ENCODE measurements at places on chromosomes 5 and 9. TPM values are rescaled to one million over a fixed set of nuclear protein-coding genes. Genes with fewer than 3 reads are reported as not detected.

- H3K36me3 ChIP-seq, result peaks cover 2% of the 10 kb centered on the region
- no peak overlapping the region for H3K4me3 ChIP-seq
- no peak for DNase-seq
- no peaks in the 10 kb centered on the region for H3K4me1 ChIP-seq
Observed at GRCh38 chr9:71202931-71203330, 81.5 kb upstream of the TRPM3 start.

GRCh38 chr5:173890195-173890991 is 2.2 kb downstream of the CPEB4 start:
- no peaks in the 10 kb centered on the region for H3K36me3 ChIP-seq
- peaks cover 13% of the 10 kb centered on the region for H3K27me3 ChIP-seq
- DNase-seq, result no peak
- peaks cover 31% of the 10 kb centered on the region for H3K4me1 ChIP-seq

The COL27A1 gene
- 138 TPM for total RNA-seq

DNA sequence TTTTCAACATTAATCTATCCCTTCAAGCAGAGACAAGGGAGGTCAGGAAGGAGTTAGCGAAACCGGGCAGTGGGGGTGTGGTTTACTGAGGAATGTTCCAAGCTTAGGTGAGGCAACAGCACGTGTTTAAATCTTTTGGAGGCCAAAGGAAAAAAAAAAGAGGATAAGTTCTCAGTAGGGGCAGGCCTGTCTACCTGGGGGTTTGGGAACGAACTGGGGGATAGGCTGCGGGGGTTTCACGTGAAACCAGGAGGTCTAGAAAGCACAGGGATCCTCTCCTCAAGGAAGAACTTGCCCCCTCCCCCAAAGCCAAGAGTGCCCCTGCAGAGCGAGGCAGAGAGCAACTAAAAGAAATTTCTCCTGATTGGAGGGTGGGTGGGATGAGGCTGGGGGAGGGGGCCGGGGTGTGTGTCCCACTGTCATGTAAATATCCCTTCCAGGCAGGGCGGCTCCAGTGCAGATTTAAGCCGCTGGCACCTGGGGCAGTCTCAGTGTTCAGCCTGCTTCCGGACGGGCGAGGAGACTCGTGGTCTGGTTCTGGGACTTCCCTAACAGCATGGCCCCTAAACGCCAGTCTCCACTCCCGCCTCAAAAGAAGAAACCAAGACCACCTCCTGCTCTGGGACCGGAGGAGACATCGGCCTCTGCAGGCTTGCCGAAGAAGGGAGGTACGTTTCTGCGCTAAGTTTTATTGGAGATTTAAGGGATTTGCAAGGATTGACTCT is 5.5 kb upstream of the SET start:
- no peaks in the 10 kb centered on the region for H3K27me3 ChIP-seq
- H3K4me1 ChIP-seq, result peaks cover 35% of the 10 kb centered on the region
- H3K36me3 ChIP-seq, result peaks cover 3% of the 10 kb centered on the region
- DNase-seq, result no peak
- peak overlapping the region; percentile 86 for H3K4me3 ChIP-seq

The GPX3 gene
- 2.4 TPM for total RNA-seq

The TLX3 gene
- total RNA-seq, result not detected

GRCh38 chr9:135820661-135821060 is 86.7 kb downstream of the CAMSAP1 start:
- H3K4me3 ChIP-seq, result no peak overlapping the region
- H3K27ac ChIP-seq, result no peak overlapping the region
- H3K27me3 ChIP-seq, result no peaks in the 10 kb centered on the region
- no peak for DNase-seq

The OR1Q1 gene
- total RNA-seq, result not detected

The CENPP gene
- total RNA-seq, result 7.4 TPM

The DCAF10 gene
- total RNA-seq, result 32.8 TPM

- no peaks in the 10 kb centered on the region for H3K4me1 ChIP-seq
- H3K27ac ChIP-seq, result no peak overlapping the region
- H3K4me3 ChIP-seq, result no peak overlapping the region
- H3K27me3 ChIP-seq, result no peaks in the 10 kb centered on the region
- H3K36me3 ChIP-seq, result peaks cover 10% of the 10 kb centered on the region
Observed at GRCh38 chr9:37508135-37508833, 22.5 kb downstream of the POLR1E start.

- no peaks in the 10 kb centered on the region for H3K36me3 ChIP-seq
- DNase-seq, result no peak
- no peak overlapping the region for H3K4me3 ChIP-seq
- H3K27ac ChIP-seq, result no peak overlapping the region
- no peaks in the 10 kb centered on the region for H3K27me3 ChIP-seq
Observed at GRCh38 chr5:67725604-67726003, 490.0 kb upstream of the PIK3R1 start.

DNA sequence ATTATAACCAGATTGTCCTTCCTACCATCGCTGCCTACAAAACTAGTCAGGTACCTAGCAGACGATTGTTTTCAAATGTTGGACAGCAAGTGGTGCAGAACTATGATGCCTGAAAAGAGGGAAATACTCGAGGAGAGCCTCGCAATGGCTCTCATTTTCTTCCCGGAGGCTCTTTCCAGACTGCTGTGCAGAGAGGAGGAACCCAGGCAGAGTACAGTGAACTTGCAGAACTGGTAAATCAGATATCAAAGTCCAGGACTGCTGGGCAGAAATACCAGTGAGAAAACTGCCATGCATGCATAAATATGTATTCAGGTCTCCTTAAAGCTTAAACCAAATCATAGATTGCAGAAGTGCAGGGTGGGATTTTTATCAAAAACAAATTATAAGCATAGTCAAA is 26.4 kb upstream of the UGT3A1 start:
- H3K4me1 ChIP-seq, result no peaks in the 10 kb centered on the region
- H3K36me3 ChIP-seq, result no peaks in the 10 kb centered on the region
- H3K27ac ChIP-seq, result no peak overlapping the region
- DNase-seq, result no peak
- H3K27me3 ChIP-seq, result no peaks in the 10 kb centered on the region

The IFNA21 gene
- not detected for total RNA-seq

The PPP2R2B gene
- total RNA-seq, result 19.7 TPM

GRCh38 chr5:180341595-180341994 is 11.5 kb downstream of the GFPT2 start:
- no peak overlapping the region for H3K27ac ChIP-seq
- DNase-seq, result no peak
- peaks cover 7% of the 10 kb centered on the region for H3K4me1 ChIP-seq
- no peak overlapping the region for H3K4me3 ChIP-seq
- H3K36me3 ChIP-seq, result no peaks in the 10 kb centered on the region

DNA sequence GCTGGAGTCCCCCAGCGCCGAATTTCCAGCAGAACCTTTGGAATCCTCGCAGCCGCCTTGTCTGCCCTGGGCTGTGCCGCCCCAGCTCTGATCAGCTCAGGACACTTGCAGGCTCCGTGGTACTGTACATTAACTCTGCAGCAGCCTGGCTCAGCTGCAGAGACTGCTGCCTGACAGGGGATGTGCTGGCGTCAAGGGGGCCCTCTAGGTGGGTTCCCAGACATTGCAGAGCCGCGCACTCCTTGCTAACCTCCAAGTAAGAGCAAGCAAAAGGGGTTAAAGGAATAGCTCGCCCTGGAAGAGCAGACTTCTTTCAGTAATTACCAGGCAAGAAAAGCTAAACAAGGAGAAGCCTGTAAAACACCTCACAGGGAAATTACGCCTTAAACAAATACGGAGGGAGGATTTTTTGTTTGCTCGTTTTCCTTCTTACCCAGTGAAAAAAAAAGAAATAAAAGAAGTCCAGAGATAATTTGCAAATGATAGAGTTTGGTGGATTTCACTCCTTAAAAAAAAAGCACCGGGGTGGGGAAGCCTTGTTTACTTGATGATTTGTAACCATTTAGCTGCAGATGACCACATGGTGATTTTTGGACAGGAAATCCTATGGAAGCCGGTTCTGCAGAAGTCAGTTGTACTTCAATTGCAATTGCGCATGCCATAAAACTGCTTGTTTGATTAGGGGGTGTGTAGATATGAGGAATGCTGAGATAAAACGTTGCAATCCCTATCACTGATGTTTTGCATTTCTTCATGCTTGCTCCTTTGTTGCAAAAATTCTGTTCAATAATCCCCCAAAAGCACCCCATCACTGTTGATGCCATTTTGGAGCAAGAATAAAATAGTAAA is 305.8 kb downstream of the PDE4D start:
- DNase-seq, result peak; percentile 60
- peaks cover 56% of the 10 kb centered on the region for H3K4me1 ChIP-seq
- peak overlapping the region; percentile 66 for H3K4me3 ChIP-seq
- H3K36me3 ChIP-seq, result no peaks in the 10 kb centered on the region
- H3K27me3 ChIP-seq, result no peaks in the 10 kb centered on the region

GRCh38 chr5:109691996-109692395 is 2.3 kb downstream of the MAN2A1 start:
- H3K27me3 ChIP-seq, result peaks cover 2% of the 10 kb centered on the region
- H3K36me3 ChIP-seq, result peaks cover 3% of the 10 kb centered on the region
- peaks cover 46% of the 10 kb centered on the region for H3K4me1 ChIP-seq
- no peak overlapping the region for H3K27ac ChIP-seq
- DNase-seq, result no peak
